Activated CD4-positive, CD25-positive, alpha-beta regulatory T cell treated with anti-CD3 and anti-CD28 coated beads, Interleukin-2, amount 50 U/mL, for 72 hours (primary cell): ENCODE measurements at places on chromosomes 7 and 10.

- DNase-seq = no peak
Measured at GRCh38 chr10:122044713-122045112, 55.8 kb downstream of the TACC2 start.

GRCh38 chr7:29005829-29006228 lies 47.7 kb upstream of the TRIL start:
- DNase-seq = no peak

DNA sequence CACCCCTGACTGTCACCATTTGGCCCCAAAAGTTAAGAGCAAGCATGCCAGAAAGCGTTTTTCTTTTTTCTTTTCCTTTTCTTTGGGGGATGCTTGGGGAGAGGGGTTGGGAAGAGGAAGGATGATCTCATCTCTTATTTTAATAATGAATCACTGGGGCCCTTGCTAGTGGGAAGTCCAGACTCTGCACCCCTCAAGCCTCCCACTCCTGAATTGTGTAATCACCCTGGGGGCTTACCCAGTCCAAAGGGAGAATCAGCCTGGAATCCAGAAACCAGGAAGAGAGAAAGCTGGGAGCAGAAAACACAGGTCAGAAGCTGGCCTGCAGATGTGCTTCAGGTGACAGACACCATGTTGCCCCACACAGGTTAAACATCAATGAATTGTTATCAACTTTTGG lies 14.7 kb upstream of the HABP2 start:
- DNase-seq = no peak

- no peak for DNase-seq
Measured at GRCh38 chr10:128360783-128361182, 234.6 kb upstream of the MKI67 start.

DNA sequence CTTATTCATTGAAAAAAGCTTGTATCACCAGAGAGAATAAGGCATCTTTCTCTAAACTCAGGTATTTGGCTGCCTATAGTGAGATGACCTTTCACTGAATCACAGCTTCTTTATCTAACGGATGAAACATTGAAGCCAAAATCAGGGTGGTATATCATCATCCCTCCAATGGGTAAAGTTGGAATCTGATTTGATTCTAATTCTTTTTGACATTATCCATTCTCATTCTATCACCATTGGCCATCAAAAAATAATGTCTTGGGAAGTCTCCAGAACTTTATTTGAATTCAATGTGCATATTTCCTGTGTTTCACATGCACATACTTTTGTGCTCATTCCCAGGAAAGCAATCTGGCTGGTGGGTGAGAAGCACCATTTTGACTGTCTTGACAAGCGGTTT lies 95.2 kb downstream of the PLPP4 start:
- no peak for DNase-seq

- DNase-seq = no peak
Measured at GRCh38 chr7:7595451-7595850, 28.8 kb downstream of the MIOS start.

DNA sequence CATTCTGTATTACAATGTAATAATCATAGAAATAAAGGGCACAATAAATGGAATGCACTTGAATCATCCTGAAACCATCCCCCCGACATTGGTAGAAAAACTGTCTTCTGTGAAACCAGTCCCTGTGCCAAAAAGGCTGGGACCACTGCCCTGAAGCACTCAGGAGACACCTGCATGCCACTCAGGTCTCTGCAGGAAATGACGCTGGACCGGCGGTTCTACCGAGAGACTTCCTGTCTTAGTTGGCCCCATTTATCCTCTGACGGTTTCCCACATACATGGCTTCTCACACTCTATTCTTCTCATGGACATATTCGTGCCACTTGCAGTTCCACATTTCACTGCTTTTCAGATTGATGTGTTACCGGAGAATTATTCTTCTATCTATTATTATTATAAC lies 617.5 kb downstream of the SDK1 start:
- no peak for DNase-seq

- no peak for DNase-seq
Measured at GRCh38 chr7:149529136-149529718, 31.6 kb upstream of the ZNF746 start.

DNA sequence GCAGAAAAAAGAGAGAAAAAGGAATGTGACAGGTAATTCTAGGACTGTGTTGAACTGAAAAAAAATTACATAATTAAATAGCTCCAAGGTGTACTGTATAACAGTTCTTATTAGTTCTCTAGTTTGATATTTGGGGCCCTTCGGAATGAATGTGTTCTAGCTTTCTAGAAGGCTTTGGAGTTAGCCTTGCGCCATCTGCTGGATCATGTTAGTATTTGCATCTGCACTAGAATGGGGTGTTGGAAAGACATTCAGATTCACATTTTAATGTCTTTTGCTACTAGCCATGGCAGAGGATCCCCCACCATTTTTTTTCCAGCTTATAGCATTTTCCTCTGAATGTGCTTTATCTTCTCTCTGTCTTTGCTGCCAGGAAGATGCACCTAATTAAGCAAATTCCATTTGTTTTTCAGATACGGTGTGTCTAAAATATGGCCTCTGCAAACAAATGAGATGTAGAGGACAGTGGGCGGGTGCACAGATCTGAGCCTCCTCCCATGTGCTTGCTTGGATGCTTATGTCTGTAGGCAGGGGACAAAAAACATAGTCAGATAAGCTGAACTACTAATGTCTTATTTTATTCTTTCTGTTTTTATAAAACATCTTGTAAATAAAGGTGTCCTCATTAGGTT lies 238.5 kb downstream of the PHF14 start:
- DNase-seq = peak; percentile 35

GRCh38 chr10:9547936-9548904 lies 1469.5 kb upstream of the CELF2 start:
- DNase-seq = no peak

DNA sequence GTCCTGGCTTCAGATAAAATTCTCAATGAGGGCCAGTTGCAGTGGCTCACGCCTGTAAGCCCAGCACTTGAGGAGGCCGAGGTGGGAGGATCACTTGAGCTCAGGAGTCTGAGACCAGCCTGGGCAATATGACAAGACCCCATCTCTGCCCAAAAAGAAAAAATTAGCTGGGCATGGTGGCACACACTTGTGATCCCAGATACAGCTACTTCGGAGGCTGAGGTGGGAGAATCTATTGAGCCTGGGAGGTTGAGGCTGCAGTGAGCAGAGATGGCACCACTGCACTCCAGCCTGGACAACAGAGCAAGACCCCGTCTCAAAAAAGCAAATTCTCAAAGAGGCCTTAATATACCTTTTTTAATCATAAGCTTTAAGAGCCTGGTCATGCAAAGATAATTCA lies 142.9 kb downstream of the CUX1 start:
- no peak for DNase-seq

DNA sequence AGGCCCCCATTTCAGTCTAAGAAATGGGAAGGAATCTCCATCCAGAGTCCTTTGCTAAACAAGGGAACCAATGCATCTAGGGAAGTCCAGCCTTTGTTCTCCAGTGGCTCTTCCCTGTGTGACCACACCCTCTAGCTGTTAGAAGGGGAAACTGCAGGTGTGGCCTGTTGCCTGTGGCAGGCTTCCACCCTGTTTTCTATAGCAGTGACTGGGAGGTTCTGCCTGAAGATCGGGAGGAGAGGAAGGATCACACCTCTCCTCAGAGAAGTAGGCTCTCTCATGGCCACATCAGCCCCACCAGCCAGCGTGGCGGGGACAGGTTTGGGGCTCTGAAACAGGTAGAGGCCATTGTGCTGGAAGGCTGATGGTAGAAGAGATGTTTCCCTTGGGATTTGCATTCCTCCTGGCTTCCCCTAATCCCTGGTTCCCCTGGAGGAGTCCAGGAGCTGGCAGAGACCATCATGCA lies 47.7 kb upstream of the TRIM8 start:
- no peak for DNase-seq

- no peak for DNase-seq
Measured at GRCh38 chr10:121616291-121616690, 18.0 kb upstream of the FGFR2 start.

DNA sequence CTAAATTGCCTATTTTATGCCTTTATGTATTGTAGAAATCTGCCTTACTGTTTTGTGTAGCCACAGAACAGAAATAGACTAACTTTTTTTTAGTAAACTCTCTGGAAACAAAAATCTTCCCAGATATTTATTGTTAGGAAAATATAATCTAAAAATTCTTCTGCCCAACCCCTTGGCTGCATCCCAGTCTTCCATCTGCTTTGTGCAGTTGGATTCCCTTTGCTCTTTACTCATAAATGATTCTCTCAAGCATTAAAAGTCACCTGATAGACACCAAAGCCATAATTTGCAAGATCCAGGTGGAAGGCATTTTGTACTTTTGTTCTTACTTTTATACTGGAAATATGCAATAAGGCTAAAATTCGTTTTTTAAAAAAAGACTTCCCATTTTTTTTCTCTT lies 6.1 kb upstream of the CAV2 start:
- DNase-seq = no peak

DNA sequence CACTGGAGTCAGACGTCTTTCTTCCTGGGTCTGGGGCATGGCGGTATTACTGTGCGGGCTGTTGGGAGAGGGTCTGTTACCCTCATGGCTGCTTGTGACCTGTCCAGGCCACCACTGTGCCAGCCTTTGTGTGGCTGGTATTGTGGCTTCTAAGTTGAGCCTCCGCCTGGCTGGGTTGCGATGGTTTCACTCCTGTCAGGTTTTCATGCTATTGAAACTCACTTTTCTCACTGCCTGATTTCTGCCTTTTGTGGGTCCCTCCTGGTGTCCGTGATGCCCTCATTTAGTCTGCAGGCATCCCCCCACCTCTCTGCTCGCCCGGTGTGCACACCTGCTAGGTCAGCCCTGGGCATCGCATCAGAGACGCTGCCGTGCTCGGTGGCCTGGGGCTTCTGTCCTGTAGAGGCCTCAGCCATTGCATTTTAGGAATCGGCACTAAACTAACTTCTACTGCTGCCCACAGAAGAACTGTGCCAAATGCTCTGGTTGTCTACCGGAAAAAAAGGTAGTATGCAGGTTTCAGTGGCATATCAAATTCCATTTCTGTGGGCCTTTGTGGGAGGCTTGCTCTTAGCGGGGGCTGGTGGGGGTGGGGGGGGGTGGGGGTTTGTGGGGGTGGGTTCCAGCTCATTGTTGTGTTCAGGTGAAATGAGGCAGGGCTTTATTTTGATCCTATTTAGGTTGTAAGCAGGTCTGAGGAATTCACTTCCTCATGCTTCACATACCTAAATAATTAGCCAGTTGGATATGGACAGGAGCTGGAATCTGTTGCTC lies 64.3 kb downstream of the MGMT start:
- no peak for DNase-seq

DNA sequence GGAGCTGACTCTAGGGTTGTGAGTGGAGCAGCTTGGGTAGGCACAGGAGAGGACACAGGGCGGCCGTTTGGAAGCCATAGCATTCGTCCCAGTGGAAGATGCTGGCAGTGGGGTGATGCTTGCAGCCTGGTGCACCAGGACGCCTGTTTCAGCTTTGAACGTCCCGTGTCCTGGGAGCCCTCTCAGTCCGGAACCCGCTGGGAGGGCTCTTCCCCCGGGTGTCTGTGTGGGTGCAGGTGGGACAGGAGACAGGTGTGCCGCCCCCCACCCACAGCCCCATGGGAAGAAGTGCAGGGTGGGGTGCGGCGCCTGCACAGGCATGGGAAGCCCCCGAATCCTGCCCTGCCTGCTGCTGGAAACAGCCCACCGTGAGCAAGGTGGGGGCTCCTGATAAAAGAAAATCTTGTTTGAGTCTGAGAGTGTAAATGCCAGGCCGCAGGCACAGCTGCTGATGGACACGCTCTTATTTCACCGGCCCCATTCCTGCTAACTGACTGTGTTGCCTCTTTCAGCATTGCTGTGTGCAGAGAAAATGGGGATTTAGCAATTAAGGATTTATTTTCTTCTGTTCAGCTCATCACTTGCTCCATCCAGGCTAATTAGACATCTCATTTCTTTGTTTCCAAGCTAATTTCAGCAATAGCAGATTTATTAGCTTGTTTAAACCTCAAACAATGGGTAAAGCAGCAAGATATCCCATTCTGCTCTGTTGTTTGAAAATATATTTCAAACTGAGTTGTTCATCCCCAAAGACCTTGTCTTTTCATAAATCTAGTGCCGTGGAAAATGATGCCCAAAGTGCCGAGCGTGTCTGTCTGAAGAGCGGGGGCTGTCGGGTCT lies 54.9 kb upstream of the DPYSL4 start:
- no peak for DNase-seq

DNA sequence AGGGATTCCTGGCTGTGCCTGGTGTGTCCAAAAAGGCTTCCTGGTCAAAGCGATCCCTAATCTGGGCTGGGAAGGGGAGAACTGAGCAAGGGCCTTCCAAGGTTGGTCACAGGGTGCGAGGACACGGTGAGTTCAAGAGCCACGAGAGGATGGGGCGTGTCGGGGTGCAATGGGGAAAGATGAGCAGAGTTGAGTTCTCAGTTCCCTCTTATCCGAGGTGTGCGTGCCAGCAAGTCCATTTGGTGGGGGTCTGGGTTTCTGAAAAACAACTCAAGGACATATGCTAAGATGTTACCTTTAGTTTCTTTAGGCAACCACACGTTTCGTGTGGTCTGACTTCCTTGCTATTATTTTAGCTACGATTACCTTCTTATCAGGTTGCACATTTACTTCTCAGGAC lies 1.3 kb downstream of the ZNF775 start:
- DNase-seq = no peak

GRCh38 chr10:77157248-77158019 lies 480.2 kb downstream of the KCNMA1 start:
- no peak for DNase-seq

DNA sequence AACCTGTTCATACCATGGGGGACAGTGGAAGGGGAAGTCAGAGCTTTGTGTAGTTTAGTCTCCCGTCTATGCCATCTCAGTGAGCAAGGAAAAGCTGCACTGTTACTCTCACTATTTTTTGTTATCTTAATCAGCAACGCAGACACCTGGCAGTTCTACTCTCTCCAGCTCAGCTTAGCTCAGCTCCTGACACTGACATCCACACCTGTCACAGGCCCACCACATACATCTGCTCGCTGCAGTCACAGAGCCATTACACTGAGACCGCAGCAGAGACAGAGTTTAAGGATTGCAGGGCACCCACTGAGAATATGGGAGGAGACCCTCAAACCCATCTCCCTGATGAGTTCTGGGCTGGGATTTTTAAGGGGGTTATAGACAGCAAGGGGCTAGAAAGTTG lies 257.3 kb upstream of the AKR1E2 start:
- no peak for DNase-seq

DNA sequence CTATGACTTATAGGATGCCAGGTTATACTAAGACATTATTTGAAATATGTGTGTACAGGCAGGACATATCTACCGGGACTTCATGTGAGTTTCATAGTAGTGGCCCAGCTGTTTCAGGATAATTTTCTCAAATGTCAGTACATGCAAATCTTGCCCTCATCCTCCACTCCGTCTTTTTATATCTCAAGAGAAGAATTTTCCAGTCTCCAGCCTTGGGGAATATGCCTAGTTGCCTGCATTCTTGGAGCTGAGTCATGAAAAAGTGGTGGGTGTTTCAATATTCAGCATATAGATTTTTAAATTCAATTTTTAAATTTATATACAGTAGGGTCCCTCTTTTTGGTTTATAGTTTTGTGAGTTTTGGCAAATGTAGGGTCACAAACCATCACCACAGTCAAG lies 236.7 kb downstream of the OTUD1 start:
- DNase-seq = no peak

- no peak for DNase-seq
Measured at GRCh38 chr7:43248553-43248952, 136.1 kb downstream of the HECW1 start.

- DNase-seq = no peak
Measured at GRCh38 chr10:51832652-51833383, 133.4 kb upstream of the CSTF2T start.
